Amniotic stem cell (primary cell): ENCODE measurements at places on chromosomes 6 and 20.

GRCh38 chr6:2213086-2213485 is 32.3 kb downstream of the GMDS start:
- DNase-seq, result no peak

- no peak for DNase-seq
Observed at GRCh38 chr20:11235058-11235457, 561.3 kb upstream of the JAG1 start.

- DNase-seq, result no peak
Observed at GRCh38 chr6:162706232-162706631, 21.3 kb downstream of the PRKN start.

DNA sequence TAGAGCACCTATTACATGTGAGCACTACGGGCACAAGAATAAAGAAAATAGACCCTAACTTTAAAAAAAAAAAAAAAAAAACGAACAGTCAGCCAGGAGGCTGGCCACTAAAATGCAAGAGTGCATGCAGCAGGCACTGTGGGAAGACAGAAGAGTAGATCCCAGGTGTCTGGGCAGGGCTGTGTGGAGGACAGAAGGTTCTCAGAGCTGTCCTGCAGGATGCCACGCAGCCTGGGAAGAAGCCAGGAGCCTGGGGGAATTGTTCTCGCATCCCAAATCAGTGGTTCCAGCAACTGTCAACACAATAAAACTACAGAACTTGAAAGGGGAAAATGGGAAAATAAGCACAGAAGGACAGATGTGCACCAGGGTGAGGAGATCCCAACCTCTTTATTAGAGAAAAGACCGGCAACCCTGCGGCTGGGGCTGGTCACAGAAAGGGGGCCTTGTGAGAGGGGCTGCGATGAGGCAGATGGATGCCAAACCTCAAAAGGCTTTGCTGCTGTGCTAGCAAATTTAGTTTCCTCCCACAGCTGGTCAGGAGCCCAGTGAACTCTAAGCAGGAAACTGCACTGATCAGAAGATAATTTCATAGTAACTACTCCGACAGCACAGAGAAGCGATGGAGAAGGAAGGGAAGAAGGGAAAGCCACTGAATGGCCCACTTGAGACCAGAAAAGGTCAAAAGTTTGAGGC is 30.9 kb downstream of the MAP3K5 start:
- DNase-seq, result no peak

GRCh38 chr20:10524034-10524476 is 89.0 kb downstream of the SLX4IP start:
- no peak for DNase-seq

DNA sequence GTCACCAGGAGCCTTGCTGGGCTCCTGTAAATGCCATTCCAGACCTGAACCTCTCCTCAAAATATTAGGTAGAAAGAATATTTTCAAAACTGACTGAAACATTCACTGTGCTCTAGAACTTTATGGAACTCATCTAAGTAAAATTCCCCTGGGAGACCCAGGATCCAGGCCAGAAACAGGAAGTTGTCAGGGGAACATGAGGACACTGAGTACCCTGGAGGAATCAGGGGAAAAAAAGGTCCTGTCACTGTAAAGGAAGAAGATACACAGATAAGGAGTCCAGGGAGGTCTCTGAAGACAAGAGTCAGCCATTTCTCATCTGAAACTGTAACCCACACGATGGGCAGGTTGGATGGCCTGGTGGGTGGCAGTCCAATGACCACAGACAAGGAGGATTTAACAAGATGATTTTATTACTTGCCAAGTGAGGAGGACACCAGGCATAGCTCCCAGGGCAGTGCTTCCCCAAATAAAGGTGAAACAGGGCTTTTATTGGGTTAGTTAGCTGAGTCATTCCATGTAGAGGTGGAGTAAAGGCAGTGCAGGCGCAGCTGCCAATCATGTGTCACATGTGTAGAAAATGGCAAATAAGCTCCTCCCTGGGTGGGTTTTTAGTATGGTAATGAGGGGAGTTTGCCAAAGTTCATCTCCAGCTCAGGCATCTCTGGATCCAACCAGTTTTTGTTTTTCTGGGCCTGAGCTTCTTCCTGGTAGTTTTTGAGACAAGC is 138.5 kb downstream of the RCAN2 start:
- no peak for DNase-seq

GRCh38 chr6:45812922-45813321 is 202.7 kb downstream of the CLIC5 start:
- no peak for DNase-seq

DNA sequence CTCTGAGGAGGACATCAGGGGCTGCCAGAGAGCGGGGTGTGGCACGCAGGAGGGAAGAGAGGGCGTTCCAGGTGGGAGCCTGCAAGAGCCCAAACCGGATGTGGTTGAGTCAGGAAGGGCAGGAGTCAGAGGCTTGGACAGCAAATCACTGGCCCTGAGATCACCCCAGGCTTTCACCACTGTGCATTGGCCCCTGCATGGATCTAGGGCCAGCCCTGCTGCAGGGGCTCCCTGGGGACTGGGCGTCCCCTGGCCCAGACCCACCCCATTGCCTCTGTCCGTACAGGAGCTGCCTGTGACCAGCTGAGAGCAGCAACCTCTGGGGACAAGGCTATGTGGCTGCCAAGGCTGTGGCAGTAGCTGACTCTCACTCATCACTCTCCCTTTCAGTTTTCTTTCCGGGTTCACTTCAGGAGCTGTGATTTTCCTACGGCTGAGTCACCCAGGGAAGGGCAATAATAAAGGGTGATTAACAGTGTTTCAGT is 33.9 kb downstream of the KCNK17 start:
- DNase-seq, result no peak

- DNase-seq, result no peak
Observed at GRCh38 chr6:120534954-120535353, 799.3 kb downstream of the TBC1D32 start.

GRCh38 chr6:15801912-15802311 is 139.1 kb upstream of the DTNBP1 start:
- no peak for DNase-seq

- DNase-seq, result no peak
Observed at GRCh38 chr6:132270726-132271402, 130.4 kb downstream of the MOXD1 start.

GRCh38 chr6:135985471-135985870 is 134.0 kb downstream of the PDE7B start:
- no peak for DNase-seq

DNA sequence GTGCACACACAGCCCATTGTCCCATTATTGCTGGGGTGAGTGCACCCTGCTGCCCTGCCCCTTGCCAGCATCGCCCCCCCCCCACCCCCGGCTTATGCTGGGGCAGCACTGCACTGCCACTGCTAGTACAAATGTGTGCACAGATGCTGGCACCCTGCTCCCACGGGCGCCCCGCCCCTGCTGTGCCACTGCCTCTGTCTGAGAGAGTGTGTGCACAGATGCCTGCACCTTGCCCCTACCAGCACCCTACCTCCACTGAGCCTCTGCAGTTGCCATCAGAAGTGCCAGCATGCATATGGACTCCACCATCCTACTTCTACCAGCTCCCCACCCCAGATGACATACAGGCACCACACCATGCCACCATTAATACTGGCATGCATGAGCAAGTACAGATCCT is 454.6 kb upstream of the KHDRBS2 start:
- DNase-seq, result no peak

GRCh38 chr6:40909811-40910210 is 129.2 kb downstream of the UNC5CL start:
- DNase-seq, result no peak

GRCh38 chr6:123332070-123332469 is 304.7 kb downstream of the TRDN start:
- no peak for DNase-seq

GRCh38 chr20:45358282-45359068 is 4.5 kb upstream of the SYS1 start:
- no peak for DNase-seq

DNA sequence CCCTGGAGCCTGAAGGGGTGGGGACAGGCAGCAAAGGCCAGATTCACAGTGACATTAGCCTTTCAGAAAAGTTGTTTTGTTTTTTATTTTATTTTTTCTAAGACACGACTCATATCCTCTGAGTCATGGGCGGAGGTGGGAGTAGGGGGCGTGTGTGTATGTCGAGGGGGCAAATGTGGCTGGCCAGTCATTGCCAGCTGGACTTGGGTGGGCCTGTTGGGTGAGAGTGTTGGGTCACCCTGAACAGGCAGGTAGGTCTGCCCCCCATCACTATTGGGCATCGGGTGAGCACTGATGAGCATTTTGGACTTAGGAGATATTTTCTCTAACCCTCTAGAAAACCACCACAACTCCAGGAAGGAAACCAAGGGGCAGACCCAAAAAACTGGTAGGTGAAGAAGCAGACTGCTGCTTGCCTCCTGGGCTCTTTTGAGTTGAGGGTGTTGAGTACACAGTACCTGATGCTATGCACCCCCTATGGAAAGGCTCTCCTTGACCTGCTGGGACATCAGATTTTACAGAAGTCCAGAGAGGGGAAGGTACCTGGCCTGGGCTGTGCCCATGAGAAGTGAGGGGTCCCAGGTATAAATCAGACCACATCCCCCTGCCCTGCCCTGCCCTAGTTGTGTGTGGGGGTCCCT is 5.6 kb downstream of the SMIM29 start:
- DNase-seq, result no peak
